ENCODE measurements at places on chromosomes 16 and 17.

DNA sequence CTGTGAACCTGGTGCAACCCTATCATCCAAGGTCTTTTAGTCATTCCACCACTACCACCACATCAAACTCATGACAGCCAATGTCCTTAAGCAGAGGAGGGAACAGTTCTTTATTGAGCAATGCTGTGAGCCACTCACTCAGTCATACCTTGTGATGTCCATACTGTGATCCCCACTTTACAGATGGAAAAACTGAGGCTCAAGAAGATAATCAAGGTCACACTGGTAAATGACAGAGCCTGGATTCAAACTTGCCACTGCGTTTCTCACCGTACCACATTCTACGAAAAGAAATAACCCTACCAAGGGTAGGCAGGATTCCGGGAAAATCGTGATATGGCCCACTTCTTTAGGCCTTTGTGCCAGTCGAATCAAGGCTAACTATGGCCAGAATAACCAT lies 172.6 kb downstream of the CCT6B start:
- DNase-seq, result no peak

GRCh38 chr16:12723681-12724080 lies 80.0 kb downstream of the CPPED1 start:
- no peak for DNase-seq

GRCh38 chr17:20948984-20949777 lies 93.6 kb downstream of the USP22 start:
- no peak for DNase-seq

DNA sequence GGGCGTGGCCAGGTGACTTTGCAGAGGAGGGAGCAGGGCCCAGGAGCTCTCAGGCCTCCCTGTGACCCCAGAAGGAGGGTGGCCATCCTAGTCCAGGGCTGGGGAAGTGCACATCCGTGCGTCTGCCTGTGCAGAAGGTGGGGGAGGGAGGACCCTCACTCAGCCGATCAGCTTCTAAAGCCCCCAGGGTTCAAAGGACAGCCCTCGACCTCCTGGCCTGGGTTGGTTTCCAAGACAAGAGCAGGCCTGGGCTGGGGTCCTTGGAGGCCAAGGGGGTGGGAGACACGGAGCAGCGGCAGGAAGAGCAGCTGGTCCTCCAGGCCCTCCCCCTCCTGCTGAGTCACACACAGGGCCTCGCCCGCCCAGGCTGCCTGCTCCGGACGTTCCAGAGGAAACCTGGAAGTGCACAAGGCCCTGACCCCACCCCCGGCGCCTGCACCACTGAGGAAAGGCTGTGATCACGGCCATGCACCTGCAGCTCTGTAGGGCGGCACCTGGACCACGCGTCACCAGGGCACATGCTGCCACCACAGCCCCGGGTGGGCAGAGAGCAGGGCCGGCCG lies 67.1 kb upstream of the ZNF469 start:
- peak; percentile 21 for DNase-seq

DNA sequence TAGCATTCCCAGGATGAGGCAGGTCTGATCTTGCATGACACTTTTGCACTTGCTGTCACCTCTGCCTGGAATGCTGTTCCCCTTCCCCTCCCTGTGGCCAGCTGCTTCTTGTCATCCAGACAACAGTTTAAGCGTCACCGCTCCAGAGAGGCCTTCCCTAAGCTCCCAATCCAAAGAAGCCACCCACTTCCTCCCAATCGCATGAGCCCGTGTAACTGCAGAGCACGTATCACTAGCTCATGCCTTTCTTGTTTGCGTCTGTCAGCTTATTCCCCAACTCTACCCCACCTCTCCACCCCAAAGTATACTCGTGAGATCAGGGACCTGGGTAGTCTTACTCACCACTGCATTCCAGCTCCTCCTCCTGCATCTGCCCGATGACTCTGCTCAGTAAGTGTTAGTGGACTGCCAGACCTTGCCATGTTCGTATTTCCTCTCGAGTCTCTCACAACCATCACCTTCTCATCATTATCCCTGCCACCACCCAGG lies 92.8 kb downstream of the GAS7 start:
- no peak for DNase-seq

GRCh38 chr17:489758-490329 lies 137.2 kb upstream of the RPH3AL start:
- DNase-seq, result no peak

DNA sequence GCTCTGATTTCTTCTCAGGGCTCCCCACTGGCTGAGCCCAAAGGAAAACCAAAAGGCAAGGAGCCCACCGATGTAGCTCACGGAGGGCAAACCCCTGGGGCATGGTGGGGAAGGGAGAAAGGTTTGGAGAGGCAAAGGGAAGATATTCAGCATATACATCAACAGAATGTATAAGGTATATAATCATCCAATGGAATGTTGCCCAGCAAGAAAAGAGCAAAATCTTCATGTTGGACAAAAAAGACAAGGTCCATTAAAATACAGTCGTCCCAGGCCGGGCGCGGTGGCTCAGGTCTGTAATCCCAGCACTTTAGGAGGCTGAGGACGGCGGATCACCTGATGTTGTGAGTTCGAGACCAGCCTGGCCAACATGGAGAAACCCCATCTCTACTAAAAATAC lies 1.6 kb downstream of the CPPED1 start:
- no peak for DNase-seq

GRCh38 chr16:22934786-22935185 lies 120.8 kb downstream of the HS3ST2 start:
- DNase-seq, result no peak

DNA sequence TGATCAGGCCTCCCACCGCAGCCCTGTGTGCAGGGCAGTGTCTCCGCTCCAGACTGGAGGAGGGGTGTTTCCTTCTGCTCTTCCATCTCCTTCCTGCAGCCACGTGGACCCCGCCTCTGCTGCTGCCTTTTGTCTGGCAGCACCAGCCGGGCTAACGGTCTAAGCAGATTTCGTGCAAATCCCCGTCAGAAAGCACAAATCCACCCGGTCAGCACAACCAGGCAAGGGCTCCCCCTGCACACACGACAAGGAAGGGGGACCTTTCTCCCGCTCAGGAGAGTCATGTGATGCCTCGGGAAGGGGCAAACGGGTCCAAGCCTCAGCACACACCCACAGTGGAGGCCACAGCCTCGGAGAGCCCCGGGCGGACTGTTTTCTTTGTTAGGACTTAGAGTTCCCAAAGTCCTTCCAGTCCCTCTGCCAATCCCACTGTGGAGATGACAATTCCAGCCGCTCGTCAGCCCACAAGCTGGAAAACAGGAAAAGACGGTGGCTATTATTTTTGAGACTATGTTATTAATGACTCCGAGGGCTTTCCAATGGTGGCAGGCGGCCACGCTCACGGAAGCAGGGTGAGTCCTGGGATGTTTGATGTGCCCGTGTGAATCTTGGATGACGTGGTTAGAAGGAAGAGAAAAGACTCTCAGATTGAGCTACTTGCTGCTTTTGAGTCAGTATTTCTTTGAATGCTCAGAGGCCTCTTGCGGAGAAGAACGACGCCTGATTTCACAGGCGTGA lies 22.5 kb upstream of the MEAK7 start:
- no peak for DNase-seq

- no peak for DNase-seq
Measured at GRCh38 chr17:19551165-19551564, 17.5 kb downstream of the SLC47A1 start.

GRCh38 chr16:4578961-4579530 lies 22.9 kb downstream of the C16orf96 start:
- DNase-seq, result no peak

- DNase-seq, result peak; percentile 3
Measured at GRCh38 chr16:31874366-31875111, 932 bp downstream of the ZNF267 start.

DNA sequence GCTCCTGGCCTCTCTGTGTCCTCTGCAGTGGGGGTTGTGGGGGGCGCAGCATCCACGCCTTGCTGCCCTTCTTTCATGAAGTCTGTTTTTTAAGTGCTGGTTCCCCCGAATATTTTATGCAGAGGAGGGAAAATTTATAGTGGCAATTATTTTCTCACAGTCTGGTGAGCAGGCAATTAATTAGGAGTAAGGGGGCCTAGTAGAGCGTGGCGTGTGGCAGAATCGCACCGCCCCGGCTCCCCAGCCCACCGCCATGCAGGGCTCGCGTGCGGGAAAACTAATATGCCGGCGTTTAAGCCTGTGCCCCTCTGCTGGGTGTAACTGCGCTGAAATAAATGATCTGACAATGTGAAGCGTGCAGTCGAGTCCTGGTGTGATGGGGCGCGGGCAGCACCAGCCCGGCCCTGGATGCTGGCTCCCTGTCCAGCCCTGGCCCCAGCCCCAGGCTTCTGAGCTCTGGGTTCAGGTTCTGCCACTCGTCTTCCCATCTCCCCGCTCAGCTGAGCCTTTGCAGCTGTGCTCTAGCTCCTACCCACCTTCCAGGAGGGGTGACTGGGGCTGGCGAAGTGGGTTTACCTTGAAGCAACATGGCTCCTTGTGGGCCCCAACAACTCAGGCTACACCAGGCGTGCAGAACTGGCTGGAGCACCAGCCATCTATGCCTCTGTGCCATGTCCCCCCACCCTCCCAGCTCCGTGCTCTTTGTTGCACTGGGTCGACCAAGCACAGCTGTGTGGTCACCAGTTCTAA lies 13.8 kb downstream of the ENGASE start:
- no peak for DNase-seq

DNA sequence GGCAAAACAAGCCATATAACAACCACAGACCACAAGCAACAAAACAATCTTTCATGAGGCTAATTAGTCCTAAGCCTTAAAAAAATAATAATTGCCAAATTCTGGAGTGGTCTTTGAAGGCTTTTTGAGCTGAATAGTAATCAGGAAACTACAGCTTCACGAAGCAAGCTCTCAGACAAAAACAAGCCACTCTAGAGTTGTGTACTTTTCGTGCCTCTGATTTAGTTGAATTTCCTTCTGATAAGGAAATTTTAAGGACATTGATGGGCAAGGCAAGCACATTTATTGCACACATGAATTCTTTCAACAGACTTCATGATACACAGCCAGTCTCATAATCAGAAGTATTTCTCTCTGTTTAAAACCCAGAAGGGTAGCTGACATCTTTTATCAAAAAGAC lies 130.8 kb upstream of the IRX3 start:
- no peak for DNase-seq

GRCh38 chr17:61132524-61132923 lies 267.1 kb upstream of the TBX2 start:
- DNase-seq, result no peak

GRCh38 chr16:75248536-75249380 lies 2.7 kb downstream of the BCAR1 start:
- no peak for DNase-seq

DNA sequence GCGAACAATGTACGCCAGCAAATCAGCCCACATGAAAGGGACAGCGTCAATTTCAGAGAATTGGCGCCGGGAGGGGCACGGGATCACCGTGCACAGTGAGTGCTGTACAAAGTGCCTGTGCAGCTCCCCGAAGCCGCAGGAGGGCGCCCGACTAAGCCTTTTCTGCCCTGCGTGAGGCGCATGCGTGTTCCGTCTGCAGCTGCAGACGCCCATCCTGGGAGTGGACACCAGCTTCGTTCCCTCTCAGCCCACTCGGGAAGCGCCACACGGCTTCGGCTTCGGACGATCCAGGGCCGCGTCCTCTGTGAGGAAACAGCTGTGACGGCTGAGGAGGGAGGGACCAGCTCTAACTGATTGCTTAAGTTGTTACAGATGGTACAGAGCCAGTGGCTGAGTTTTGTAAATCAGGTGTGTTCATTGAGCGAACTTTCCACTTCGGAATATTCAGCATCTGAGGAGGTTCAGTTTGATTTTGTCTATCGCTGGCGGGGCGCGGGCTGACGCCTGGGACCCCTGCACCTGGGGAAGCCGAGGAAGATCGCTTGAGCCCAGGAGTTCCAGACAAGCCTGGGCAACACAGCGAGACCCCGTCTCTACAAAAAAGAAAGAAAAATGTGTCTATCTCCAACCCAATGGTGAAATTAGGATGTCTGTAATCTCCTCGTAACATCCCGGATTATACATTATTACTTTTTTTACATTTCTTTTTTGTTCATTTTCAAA lies 15.4 kb upstream of the ZNF287 start:
- DNase-seq, result peak; percentile 73

DNA sequence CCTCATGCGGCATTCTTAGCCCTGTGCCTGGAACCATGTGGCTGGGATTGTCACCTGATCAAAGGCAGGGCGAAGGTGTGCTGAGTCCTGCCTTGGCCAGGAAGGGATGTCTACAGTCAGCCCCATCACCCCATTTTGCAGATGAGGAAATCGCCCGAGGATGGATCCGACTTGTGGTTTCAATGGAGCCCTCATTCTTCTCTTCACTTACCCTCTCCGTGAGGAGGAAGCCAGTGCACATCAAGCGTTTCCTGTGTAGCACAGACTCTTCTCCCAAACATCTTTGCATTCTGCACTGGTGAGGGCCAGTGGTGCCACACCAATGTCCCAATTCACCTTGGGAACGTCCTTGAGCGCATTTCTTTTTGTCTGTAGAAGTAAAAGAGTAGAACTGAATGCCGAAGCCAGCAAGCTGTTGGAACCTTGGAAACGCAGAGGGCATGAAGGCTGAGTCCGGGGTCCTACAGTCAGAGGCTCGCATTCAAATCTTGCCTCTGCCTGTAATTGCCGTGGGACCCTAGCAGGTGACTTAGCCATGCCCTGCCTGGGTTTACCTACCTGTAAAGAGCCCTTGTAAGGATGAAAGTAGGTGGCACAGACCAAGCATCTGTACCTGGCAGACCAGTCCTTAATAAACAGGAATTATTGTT lies 85.4 kb downstream of the IRF8 start:
- DNase-seq, result no peak

- no peak for DNase-seq
Measured at GRCh38 chr17:36911001-36911400, 26.3 kb upstream of the LHX1 start.

DNA sequence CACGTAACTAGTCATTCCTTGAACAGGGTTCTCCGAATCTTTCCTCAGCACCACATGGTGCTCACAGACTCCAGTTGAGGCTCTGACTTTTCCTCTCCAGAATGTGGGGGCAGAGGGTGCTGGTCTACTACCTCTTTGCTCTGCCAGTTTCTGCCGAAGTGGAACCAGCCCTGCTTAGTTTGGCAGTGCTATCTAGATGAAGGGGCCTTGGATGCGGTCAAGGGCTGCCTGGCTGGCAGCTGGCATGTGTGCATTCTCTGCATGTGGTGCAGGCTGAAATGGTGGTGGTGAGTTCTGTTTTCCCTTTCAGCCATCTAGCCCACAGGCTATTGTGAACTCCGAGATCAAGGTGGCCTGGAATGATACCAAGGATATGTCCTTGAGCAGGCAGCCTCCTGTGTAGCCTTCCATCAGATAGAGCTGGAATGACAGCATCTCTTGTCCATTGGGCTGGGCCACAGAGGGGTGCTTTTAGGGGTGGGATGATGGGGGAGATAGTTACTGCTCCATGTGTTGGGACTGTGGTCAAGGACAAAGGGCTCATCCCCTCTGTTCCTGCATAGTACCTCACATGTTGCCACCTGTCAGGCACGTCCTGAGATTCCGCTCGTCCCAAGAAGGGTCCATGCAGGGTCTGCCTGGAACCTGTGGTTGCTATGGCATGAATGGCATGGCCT lies 2.0 kb downstream of the DYNLL2 start:
- DNase-seq, result no peak

GRCh38 chr16:2799859-2800226 lies 1.6 kb downstream of the PRSS41 start:
- peak; percentile 31 for DNase-seq

- no peak for DNase-seq
Measured at GRCh38 chr16:55839115-55839514, 6.2 kb upstream of the CES1 start.

GRCh38 chr16:1290860-1291575 lies 18.4 kb upstream of the UBE2I start:
- DNase-seq, result peak; percentile 57
